ENCODE measurements at places on chromosomes 12 and 14.
A peak's percentile ranks its signal among the peaks of the same experiment; 100 is the strongest.

DNA sequence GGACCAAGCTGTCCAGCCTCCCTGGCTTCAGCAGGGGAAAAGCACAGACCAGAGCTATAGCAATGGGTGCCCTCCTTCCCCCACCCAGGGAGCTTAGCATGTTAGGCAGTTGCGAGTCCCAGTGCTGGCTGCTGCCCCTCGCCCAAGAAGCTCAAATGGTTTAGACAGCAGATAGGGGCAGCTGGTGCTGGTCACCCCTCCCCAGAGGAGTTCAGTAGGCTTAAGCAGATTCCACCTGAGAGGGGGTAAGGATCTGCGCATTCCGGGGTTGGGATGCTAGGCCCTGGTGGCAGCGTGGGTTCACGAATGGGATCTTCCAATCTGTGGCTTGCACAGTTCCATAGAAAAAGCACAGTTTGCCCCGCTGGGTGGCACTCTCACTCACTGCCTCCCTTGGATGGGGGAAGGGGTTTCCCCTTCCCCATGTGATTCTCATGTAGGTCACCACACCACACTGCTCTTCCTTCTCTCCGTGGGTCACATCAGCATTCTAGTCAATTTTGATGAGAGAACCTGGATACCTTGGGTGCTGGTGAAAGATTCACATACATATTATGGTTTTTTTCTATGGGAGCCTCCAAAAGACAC is 665.6 kb downstream of the C12orf50 start:
- DNase-seq, result no peak

- peak; percentile 15 for DNase-seq
These were observed 2.4 kb upstream of the WIF1 start for GRCh38 chr12:65123435-65124063.

GRCh38 chr12:116508145-116509121 is 50.7 kb upstream of the MAP1LC3B2 start:
- no peak for DNase-seq

GRCh38 chr12:76588881-76589565 is 29.5 kb upstream of the OSBPL8 start:
- DNase-seq, result no peak

DNA sequence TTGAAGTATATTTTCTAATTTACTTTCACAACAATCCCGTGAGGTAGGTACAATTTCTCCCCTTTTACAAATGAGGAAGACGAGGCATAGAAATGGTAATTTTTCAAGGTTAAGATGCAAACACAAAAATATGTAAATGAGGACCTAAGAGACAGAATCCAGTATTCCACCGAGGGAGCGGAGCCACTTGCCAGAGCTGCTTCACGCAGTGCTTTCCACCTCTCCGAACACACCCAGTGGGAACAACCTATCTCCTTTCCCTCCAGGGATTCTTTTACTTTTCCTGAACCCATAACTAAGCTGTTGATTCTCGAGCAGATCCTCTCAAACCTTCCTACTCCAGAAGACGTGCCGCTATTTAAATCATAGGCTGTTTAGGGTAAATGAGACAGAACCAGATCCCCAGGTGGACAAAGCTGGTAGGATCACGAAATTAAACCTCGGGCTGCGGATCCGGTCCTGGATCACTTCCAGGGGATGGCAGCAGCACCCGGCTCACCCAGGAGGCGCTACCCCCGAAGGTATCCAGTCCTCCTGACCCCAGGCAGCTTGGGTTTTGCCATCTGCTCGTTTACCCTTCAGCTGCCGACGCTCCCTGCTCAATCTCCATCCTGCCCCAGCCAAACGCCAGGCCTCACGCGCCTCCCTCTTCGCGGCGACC is 1.5 kb downstream of the DDHD1 start:
- no peak for DNase-seq

DNA sequence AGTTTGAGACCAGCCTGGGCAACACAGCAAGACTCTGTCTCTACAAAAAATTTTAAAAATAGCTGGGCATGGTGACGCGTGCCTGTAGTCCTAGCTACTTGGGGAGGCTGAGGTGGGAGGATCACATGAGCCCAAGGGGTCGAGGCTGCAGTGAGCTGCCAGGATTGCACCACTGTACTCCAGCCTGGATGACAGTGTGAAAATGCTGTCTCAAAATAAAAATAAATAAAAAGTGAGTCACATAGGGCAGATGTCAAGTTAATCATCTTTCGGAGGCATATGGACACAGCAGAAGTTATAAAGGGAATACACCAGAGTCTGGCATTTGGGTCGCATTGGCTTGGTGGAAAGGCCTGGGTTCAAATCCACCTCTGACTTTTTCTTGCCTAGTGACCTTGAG is 92.7 kb downstream of the PHETA1 start:
- no peak for DNase-seq

DNA sequence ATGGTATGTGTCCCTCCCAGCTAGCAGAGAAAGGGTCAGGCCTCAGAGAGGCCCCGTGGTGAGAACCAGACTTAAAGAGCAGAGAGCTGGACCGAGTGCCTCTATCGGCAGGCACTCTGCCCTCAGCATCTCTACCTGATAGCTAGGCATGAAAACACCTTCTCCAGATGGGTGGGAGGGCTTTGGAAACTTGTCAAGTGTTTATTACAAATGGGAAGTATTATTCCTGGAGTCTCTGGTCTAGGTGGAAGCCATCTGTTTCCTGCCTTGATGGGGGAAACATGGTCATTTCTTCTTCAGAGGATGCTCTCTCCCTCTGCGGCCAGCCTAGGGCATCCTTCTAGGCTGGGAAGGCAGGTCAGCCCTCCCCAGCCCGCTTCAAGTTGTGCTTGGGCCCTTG is 2.3 kb downstream of the TMEM63C start:
- DNase-seq, result no peak

GRCh38 chr14:72855913-72856312 is 38.0 kb downstream of the DPF3 start:
- no peak for DNase-seq

DNA sequence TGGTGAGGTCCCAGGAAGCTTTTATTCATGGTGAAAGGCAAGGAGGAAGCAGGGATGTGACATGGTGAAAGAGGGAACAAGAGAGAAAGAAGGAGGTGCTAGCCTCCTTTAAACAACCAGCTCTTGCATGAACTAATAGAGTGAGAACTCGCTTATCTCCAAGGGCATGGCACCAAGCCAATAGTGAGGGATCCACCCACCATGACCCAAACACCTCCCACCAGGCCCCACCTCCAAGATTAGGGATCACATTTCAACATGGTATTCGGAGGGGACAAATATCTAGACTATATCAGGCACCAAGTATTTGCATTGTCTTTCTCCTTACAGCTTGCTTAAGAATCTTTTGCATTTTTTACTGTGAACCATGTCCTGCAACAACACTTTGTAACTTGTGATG is 91.9 kb upstream of the DHRS4 start:
- DNase-seq, result no peak

DNA sequence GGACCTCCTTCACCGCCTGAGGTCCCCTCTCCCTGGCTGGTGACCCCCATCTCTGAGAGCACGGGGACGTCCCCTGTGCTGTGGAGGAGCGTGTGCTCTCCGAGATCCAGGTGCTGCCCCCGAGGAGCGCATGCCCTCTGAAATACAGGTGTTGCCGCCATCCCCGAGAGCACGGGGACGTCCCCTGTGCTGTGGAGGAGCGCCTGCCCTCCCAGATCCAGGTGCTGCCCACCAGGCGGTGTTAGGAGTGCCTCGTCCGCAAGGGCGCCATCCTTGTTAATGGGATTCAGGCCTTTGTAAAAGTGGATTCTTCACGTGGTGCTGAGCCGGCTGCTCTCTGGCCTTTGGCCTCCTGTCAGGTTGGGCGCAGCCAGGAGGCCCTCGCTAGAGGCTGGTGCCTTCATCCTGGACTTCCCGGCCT is 10.1 kb downstream of the NOC4L start:
- DNase-seq, result no peak

DNA sequence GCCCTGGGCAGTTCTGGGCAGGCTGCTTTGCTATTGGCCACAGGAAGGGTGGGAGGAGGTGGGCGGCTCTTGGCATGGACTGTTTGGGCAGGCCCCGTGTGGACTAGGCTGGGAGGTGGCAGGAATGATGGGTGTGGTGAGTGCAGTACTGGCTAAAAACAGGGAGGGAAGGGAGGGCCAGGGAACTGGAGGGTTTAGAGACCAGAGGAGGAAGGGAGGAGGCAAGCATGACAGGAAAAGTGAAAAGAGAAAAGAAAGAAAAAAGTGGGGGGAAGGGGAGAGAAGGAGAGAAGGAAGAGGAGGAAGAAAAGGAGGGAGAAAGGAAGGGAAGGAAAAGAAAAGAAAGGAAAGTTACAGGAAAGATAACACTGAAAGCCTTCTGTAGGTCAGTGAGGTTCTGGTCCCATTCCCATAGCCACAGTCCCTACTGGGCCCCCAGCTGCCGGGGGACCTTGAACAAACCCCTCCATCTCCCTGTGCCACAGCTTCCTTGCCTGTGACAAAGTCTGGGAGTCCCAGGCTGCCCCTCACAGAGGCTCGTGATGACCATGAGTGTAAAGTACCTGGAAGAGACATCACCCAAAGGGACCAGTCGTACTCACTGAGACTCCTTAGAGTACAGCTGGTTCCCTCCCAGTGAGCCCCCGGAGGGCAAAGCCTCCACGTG is 1.1 kb upstream of the C14orf132 start:
- DNase-seq, result no peak

DNA sequence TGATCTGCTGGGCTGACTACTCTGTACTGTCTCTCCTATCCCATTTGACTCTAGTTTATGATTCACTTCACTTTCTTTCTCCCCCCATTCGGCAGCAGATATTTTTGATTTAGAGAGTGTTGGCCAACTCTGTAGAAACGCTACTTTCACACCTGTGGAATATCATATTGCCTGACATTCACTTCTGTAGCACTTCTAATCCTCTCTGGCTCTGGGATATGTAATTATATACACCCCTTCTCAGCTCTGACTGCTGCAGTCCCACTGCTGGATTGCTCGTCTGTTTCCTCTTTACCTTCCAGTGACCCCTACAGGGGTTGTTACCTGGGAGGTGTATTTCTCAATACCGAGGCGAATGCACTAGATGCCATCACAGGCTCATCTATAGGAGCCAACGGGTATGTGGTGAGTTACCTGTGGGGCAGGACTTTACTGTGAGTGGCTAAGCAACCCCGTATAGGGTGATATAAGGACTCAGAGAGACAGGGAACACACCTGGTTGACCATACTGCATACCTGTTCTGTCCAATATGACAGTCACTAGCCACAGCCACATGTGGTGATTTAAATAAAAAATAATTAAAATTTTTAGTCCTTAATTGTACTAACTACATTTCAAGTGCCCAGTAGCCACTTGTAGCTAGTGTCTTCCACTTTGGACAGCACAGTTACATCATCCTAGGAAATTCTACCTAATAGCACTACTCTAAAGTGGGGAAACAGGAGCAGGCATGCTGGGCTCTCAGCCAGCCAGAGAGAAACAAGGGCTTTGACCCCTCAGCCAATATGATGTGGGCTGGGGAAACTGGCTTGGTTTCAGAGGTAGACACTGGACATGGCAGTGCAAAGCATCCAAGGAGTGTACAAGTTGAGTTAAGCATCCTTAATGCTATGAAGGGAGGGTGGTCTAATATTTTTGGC is 95.0 kb downstream of the C12orf75 start:
- DNase-seq, result no peak

DNA sequence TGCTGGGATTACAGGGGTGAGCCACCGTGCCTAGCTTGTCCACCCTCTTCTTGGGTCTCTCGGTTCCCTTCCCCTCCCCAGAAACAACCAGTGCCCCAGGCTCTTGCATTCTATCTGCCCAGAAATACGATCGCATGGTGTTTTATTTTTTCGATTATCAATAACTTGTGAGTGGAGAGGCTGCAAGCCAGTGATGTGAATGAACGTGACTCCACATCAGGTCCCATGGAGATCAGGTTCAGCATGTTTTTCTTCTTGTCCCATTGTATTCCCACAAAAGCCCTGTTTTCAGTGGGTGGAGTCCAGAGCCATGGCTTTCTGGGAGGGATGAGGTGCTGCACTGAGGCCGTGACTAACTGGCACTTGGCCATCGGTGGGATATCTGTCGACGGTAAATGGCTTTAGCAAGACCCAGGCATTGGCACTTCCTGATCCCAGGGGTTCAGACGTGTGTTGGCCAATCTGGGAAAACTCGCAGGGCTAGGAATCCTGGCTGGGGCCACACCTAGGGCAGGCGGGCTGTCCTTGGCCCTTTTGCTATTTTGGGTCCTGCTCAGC is 12.7 kb upstream of the HNF1A start:
- DNase-seq, result no peak

- peak; percentile 12 for DNase-seq
These were observed 74.3 kb downstream of the IGF1 start for GRCh38 chr12:102406033-102406584.

DNA sequence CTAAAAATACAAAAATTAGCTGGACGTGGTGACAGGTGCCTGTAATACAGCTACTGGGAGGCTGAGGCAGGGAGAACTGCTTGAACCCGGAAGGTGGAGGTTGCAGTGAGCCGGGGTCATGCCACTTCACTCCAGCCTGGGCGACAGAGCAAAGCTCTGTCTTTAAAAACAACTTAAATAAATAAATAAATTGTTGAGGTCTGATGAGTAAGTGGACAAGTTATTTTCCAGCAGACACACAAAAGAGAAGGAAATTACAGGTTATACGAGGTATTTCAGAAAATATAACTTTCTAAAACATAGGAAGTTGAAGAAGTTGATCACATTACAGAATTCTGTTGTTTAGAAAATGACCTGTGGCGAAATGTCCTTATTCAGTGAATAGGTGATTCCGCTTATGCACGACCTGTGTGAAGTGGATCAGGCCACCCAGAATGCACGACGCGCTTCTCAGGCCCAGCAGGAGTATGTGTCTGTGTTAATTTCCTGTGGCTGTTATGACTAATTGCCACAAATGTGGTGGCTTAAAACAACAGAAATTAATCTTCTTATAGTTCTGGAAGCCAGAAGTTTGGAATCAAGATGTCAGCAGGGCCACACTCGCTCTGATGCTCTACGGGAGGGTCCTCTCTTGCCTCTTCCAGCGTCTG is 38.1 kb downstream of the P2RX7 start:
- DNase-seq, result no peak

GRCh38 chr14:89226801-89227495 is 190.1 kb downstream of the FOXN3 start:
- DNase-seq, result no peak

DNA sequence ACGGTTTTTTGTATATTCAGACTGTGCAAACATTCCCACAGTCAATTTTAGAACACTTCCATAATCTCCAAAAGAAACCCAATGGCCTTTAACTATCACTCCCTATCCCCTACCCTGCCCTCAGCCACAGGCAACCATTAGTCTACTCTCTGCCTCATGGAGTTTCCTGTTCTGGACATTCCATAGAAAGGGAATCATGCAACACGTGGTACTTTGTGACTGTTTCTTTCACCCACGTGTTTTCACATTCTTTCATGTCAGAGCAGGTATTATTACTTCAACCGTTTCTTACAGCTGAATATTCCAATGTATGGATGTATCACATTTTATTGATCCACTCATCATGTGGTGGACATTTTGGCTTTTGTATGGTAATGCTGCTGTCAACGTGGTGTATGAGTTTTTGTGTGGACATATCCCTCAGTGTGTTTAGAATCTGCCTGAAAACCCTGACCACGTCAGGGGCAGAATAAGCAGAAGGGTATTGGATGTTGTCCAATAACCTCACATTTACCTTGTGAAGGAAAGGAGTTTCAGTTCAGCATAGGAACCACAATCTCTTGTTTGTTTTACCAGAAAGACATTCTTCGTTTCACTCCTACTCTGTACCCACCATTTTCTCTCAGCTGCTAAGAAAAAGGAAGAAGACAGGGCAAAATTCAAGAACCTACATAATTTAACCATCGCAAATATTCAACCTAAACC is 107.5 kb upstream of the DYRK2 start:
- no peak for DNase-seq

GRCh38 chr14:32430326-32430725 is 101.2 kb downstream of the AKAP6 start:
- no peak for DNase-seq

GRCh38 chr12:87425942-87426554 is 603.2 kb downstream of the C12orf50 start:
- no peak for DNase-seq

- no peak for DNase-seq
These were observed 2.0 kb downstream of the AMHR2 start for GRCh38 chr12:53425515-53426150.
